Chondrocyte (in vitro differentiated cells): ENCODE measurements at places on chromosomes 16 and 17. TPM values are rescaled to one million over a fixed set of nuclear protein-coding genes. Genes with fewer than 3 reads are reported as not detected.

GRCh38 chr17:74860872-74861661 is 1.4 kb upstream of the GRIN2C start:
- DNase-seq, result peak; percentile 70

- DNase-seq, result no peak
Observed at GRCh38 chr17:50681263-50682200, 26.2 kb downstream of the ANKRD40 start.

DNA sequence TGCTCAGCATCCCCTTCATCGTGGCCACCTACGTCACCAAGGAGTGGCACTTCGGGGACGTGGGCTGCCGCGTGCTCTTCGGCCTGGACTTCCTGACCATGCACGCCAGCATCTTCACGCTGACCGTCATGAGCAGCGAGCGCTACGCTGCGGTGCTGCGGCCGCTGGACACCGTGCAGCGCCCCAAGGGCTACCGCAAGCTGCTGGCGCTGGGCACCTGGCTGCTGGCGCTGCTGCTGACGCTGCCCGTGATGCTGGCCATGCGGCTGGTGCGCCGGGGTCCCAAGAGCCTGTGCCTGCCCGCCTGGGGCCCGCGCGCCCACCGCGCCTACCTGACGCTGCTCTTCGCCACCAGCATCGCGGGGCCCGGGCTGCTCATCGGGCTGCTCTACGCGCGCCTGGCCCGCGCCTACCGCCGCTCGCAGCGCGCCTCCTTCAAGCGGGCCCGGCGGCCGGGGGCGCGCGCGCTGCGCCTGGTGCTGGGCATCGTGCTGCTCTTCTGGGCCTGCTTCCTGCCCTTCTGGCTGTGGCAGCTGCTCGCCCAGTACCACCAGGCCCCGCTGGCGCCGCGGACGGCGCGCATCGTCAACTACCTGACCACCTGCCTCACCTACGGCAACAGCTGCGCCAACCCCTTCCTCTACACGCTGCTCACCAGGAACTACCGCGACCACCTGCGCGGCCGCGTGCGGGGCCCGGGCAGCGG is 3.2 kb downstream of the UTS2R start:
- peak; percentile 92 for DNase-seq

DNA sequence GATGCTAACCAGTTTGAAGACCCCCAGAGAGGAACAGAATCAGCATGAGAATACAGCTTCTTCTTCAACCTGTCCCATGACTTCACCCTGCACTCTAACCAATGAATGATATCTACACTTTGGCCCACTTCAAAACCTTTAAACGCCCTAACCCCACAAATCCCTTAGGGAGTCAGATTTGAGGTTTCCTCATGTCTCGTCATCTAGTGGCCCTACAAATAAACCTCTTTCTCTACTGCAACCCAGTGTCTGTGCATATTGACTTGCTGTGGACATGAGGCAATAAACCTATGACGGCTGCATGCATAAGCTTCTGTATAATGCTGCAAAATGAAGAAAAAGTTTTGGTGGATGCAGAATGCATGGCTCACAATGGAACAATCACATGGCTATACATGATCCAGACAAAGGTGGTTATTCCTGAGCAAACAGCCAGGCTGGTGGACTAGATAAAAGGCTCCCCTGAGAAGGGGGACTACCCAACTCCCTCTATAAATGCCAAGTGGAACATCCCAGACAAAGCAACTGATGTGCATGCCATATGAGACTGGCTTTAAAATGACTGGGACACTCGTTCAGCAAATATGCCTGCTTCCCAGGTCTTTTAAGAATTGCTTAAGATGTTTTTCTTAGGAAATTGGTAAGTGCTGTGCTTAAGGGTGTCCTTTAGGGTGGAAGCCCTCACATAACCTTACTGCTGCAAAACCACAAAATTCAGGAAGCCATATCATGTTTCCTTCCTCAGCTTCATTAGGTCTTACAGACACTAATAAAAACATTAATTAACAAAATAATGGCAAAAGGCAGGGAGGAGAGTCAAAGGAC is 12.2 kb downstream of the N4BP1 start:
- no peak for DNase-seq

DNA sequence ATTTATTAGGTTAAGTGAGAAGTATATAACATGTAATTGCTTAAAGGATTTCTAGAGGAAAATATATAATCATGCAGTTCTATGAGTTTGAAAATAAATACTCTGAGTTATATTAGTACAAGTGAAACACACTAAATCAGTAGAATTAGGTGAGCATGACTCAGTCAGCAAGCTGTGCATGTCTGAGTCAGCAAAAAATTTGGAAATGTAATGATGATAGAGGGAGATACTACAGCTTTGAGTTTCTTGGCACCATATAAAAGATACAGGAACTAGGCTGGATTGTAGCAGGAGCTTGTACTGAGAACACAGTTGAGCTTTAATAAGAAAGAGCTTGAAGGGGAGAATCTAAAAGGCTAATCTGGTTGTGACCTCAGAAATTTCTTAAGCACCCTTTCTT is 1224.6 kb downstream of the CDH8 start:
- no peak for DNase-seq

- no peak for DNase-seq
Observed at GRCh38 chr16:10558305-10558704, 22.1 kb downstream of the EMP2 start.

DNA sequence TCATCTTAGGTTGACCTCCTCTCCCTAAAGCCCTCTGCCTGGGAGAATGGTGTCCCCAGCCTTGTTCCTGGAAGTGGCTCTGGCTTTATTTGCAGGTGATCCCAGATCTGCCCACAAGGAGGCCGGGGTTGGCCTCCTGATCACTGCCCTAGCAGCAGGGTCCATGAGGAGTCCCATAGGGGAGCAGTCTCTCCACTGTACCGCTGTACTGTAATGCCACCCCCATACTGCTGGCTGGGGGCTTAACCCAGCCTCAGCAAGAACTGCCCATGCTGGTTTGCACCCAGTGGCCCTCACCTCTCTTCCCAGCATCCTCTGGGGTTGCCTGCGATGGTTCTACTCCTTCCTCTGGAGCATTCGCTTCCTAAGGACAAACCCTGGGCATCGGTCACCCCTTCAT is 39.1 kb downstream of the PSME3IP1 start:
- DNase-seq, result no peak

- DNase-seq, result no peak
Observed at GRCh38 chr17:69103557-69104233, 38.0 kb downstream of the ABCA6 start.

- DNase-seq, result no peak
Observed at GRCh38 chr17:41957031-41957868, 9.3 kb upstream of the CNP start.

DNA sequence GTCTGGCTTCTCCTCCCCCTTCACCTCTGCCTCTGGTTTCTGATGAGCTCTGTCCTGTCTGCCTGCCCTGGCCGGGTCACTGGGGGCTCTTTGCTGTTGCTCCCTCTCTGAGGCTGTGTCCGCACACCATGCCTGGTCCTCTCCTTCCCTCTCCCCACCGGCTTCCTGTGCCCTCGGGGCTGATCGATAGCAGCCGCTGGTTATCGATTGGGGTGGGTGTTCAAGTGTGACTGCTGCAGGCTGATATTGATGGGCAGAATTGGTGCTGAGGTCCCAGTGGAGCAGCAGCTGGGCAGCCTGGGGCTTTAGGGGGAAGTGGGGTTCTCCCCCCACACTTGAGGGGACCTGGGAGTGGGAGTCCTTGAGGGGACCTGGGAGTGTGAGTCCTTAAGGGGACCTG is 16.4 kb downstream of the MRM1 start:
- DNase-seq, result no peak

- DNase-seq, result no peak
Observed at GRCh38 chr16:2919511-2920255, 8.0 kb downstream of the FLYWCH1 start.

DNA sequence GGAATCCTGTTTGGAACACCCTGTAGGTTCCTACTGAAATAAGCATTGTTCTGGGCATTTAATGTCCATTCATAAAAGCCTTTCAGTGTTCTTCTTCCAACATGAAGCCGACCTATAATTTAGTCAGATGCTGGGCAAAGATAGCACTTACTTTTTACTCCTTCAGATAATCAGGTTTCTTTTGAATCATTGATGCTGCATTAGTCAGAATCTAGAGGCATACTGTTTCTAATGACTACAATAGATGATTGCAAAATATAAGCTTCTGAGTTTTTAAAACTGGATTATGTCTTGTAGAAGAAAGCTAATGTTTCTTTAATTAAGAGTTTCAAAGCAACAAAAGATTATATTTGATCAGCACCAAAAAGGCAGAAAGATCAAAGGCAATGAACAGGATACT is 16.0 kb downstream of the MMD start:
- DNase-seq, result no peak

GRCh38 chr16:87369796-87370719 is 13.5 kb downstream of the FBXO31 start:
- peak; percentile 67 for DNase-seq

GRCh38 chr16:65875381-65876055 is 491.0 kb upstream of the CDH5 start:
- DNase-seq, result no peak

DNA sequence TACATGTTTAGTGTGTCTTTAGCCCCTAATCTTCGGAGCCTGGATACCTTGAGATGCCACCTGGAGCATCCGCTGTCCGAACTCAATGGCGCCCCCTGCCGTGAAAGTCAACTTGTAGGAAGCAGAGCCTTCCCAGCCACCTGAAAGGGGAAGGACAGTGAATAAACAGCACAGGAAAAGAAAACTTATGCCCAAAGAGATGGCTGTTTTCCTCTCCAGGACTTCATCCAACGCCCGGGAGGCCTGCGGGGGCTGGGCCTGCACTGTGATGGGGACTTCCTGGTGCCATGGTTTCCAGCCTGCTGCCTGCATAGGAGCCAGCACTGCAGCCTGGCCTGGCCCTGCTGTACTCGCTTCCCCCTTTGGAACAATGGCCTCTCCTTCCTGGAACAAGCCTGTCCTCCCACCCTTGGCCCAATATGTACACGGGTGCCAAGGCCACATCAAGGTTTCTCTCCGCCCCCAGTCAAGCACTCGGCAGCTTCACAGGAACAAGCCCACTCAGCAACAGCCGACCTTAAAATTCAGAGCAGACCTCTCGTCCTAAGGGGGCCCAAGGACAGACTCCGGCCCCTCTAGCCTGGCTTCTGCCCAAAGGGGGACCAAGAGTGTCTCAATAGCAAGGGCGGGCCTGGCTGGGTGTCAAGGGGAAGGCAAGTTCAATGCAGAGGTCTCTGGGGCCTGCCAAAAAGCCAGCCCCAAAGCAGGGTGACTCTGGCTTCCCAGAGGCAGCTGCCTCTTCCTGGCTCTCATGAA is 4.5 kb upstream of the UNC13D start:
- DNase-seq, result no peak

DNA sequence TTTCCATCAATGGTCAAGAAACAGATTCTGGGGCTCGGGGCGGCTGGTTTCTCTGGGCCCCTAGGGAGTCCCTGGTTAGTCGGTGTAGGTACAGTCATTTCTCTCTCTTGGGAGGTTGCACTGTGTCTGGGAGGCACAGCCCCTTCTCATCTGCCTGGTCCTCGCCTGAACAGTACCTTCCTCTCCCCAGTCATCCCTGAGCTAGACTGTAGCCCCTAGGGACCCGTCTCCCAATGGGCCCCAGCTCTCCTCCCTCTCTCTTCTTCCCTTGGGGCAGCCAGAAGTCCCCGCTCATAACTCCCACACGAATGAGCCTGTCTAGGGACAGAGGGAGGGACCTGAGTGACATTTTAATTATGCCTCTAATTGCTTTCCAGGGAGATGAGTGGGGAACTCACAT is 20.2 kb upstream of the CPSF4L start:
- DNase-seq, result no peak

GRCh38 chr16:4522051-4522581 is 16.5 kb downstream of the CDIP1 start:
- DNase-seq, result no peak

DNA sequence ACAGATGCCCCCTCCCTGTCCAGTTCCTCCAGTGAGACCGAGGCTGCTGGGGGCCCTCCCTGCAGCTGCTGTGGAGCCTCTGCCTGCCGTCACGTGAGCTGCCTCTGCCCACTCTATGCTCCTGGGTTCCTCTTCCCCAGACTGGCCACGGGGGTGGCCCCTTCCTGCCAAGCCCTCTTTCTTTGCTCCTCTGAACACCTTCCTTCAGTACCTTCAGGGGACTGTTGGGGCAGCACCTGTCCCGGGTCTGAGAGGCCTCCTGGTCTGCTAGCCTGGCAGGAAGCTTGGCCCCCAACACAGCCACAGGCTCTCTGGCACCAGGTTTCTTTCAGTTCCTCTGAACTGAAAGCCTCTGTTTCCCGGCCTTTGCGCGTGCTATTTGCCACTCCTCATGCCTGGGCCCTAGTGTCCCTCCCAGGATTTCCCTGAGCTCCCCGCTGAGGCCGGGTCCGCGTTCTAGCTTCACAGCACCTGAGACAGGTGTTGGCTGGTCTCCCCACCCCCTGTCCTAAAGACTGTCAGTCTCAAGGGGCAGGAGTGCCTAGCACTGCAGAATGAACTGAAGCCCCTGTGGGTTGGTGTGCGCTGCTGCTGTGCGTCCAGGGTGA is 6.6 kb upstream of the ATP6V0C start:
- no peak for DNase-seq

- no peak for DNase-seq
Observed at GRCh38 chr17:77923135-77923534, 35.4 kb upstream of the TNRC6C start.

- DNase-seq, result no peak
Observed at GRCh38 chr16:56387396-56387795, 37.9 kb downstream of the AMFR start.

GRCh38 chr16:50463581-50464324 is 84.4 kb upstream of the NKD1 start:
- DNase-seq, result peak; percentile 61

DNA sequence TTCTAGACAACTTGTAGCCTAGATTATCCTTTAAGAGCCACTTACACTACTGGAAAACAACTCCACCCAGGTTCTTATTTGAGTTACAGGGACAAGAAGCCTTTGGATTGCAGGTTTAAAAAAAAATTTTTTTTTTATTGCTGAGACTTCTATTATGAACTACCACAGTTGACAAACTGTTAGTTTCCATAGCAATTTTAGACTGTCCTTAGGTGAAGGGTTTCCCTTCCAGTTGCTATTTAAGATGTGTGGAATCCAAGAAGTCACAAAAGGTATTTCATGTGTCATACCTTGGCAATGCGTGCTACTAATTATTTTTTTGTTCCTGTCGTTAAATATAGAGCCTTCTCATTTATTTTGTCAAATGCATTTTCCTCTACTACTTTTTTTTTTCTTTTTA is 253.2 kb downstream of the PRKCA start:
- no peak for DNase-seq

The PYY gene
- not detected in 3 replicates for total RNA-seq

The HEATR9 gene
- not detected in 3 replicates for total RNA-seq

The SPNS2 gene
- total RNA-seq, result 0.70 to 0.87 TPM in 2 of 3 replicates, not detected in the other

The HS3ST3B1 gene
- total RNA-seq, result 25.6 to 45.6 TPM (median 27.1 TPM) in 3 replicates

The SLC5A10 gene
- total RNA-seq, result not detected in 3 replicates

The PLA2G10 gene
- total RNA-seq, result not detected in 3 replicates

The AGRP gene
- total RNA-seq, result not detected in 3 replicates

The CNTNAP4 gene
- not detected in 3 replicates for total RNA-seq

The VPS25 gene
- 52.5 to 63.9 TPM (median 55.1 TPM) in 3 replicates for total RNA-seq

The XYLT1 gene
- 17.6 to 20.4 TPM (median 18.7 TPM) in 3 replicates for total RNA-seq

The CACNG5 gene
- not detected in 3 replicates for total RNA-seq

The TMC5 gene
- total RNA-seq, result not detected in 3 replicates
